ENCODE measurements at places on chromosomes 3 and 15. TPM values are rescaled to one million over a fixed set of nuclear protein-coding genes. Genes with fewer than 3 reads are reported as not detected.

TMF1 gene
- total RNA-seq = 33.2 TPM

SNRPA1 gene
- total RNA-seq = 185 TPM

NPAP1 gene
- not detected for total RNA-seq

UNC13C gene
- not detected for total RNA-seq

SNX4 gene
- 36.2 TPM for total RNA-seq

AMT gene
- total RNA-seq = 4.1 TPM

FBXO40 gene
- total RNA-seq = not detected

SI gene
- not detected for total RNA-seq

IMPG2 gene
- 0.14 TPM for total RNA-seq

FETUB gene
- not detected for total RNA-seq

XCR1 gene
- total RNA-seq = not detected

AMOTL2 gene
- total RNA-seq = 0.32 TPM

VPS33B gene
- 25.9 TPM for total RNA-seq

CCR3 gene
- not detected for total RNA-seq

PLS1 gene
- total RNA-seq = 5.4 TPM

TMEM207 gene
- not detected for total RNA-seq

CA12 gene
- 0.32 TPM for total RNA-seq

XIRP1 gene
- 2.2 TPM for total RNA-seq
